ENCODE measurements at places on chromosomes 16 and 17.

GRCh38 chr17:19978209-19978802, 678 bp upstream of the AKAP10 start:
- DNase-seq = no peak

DNA sequence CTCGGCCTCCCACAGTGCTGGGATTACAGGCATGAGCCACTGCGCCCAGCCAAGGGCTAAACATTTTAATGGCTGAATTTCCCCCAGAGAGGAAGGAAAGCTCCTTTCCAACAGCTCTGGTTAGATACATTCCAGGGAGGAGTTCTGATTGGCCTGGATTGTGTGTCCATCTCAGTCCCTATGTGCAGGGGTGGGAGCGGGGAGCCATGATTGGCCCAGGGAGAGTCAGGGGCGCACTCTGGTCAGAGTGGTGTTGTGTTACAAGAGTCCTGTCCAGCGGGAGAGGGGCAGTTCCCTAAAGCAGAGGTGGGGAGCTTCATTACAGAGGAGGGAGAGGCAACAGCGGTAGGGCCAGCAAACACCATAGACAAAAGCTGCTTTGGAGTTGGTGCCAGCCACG, 75.0 kb downstream of the RAP1GAP2 start:
- DNase-seq = no peak

DNA sequence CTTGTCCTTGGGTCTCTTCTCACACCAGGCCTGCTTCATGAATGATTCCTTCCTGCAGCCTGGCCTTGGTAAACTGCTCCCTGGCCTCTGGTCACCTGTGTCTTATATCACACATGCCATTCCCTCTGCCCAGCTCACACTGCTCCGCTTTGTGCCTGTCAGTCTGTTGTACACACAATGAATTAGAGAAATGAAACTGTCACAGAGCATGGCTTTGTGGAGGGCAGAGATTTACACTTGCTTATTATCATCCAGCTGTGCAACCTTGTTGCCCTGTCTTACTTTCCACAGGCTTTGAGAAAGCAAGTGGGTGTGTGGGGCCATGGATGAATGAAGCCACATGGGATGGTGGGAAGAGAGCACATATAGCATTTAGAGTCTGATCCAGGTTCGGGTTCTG, 22.4 kb downstream of the ALDH3A2 start:
- no peak for DNase-seq

GRCh38 chr16:89375021-89375420, 115.3 kb downstream of the ANKRD11 start:
- DNase-seq = no peak

DNA sequence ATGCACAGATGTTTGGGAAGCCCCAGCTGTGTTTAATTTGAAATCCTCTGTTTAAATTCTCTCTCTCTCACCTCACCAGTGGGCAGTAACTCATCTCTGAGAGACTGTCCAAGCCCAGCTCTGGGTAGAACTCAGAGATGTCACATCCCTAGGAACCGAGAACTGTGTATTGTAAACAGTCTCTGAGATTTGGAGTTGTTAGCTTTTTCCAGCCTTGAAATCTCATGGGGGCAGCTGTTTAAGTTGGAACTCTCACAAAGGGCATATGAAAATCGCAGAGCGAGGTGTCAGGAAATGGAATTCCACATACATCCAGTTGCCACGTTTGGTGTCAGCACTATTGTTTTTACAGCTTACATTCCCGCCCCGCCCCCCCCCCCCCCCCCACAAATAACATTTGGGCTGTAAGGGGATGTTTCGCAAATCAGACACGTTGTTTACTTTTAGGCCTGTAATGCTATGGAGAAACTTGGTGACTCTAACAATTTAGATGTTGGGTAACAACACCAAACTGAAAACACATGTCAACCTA, 34.3 kb downstream of the VPS35L start:
- DNase-seq = no peak

- DNase-seq = no peak
These were observed 44.1 kb downstream of the CCDC57 start for GRCh38 chr17:82168568-82168967.

GRCh38 chr17:70169709-70170597, 621 bp downstream of the KCNJ2 start:
- no peak for DNase-seq

DNA sequence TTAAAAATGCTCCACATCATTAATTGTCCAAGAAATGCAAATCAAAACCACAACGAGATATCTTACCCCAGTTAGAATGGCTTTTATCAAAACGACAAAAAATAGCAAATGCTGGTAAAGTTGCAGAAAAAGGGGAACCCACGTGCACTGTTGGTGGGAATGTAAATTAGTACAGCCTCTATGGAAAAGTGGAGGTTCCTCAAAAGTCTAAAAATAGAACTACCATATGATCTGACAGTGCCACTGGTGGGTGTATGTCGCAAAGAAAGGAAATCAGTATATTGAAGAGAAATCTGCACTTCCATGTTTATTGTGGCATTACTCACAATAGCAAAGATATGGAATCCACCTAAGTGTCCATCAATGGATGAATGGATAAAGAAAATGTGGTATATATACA, 38.2 kb upstream of the ZFHX3 start:
- DNase-seq = no peak

Data from NCI-H345 (cell line).